ENCODE measurements at places on chromosomes 5 and 9. TPM values are rescaled to one million over a fixed set of nuclear protein-coding genes. Genes with fewer than 3 reads are reported as not detected.

TYRP1 gene
- 0.73 TPM for total RNA-seq

SGCD gene
- 1.6 TPM for total RNA-seq

CDX1 gene
- not detected for total RNA-seq

CTXN3 gene
- total RNA-seq: not detected

CEL gene
- total RNA-seq: 0.20 TPM

INVS gene
- total RNA-seq: 19.8 TPM

ARL14EPL gene
- 0.20 TPM for total RNA-seq

DEPDC1B gene
- 11.3 TPM for total RNA-seq

SCGB3A2 gene
- not detected for total RNA-seq

FGFR4 gene
- total RNA-seq: 1.4 TPM

RLN2 gene
- not detected for total RNA-seq

PRDM9 gene
- total RNA-seq: not detected

GRM6 gene
- total RNA-seq: not detected

ZNF354C gene
- 6.6 TPM for total RNA-seq

FAM200C gene
- 3.9 TPM for total RNA-seq

MYOZ3 gene
- 0.39 TPM for total RNA-seq

SMIM3 gene
- total RNA-seq: 101 TPM

POLR3G gene
- 7.0 TPM for total RNA-seq

DDX4 gene
- not detected for total RNA-seq

DAB2 gene
- 59.8 TPM for total RNA-seq

ANKRD34B gene
- total RNA-seq: not detected

SAXO1 gene
- not detected for total RNA-seq

TCF7 gene
- total RNA-seq: 20.9 TPM

TMEM8B gene
- 1.6 TPM for total RNA-seq

IFNE gene
- total RNA-seq: 10.6 TPM

TTC16 gene
- 0.20 TPM for total RNA-seq

OLFM1 gene
- 6.5 TPM for total RNA-seq

SV2C gene
- not detected for total RNA-seq

BTF3 gene
- total RNA-seq: 261 TPM

WNT8A gene
- total RNA-seq: not detected

PLPPR1 gene
- not detected for total RNA-seq

ST8SIA4 gene
- 0.78 TPM for total RNA-seq

DHFR gene
- 44.6 TPM for total RNA-seq

SPATA31D4 gene
- not detected for total RNA-seq

DAPK1 gene
- 5.1 TPM for total RNA-seq

GNA14 gene
- total RNA-seq: 0.73 TPM

ANKRA2 gene
- 14.5 TPM for total RNA-seq

PCDHAC1 gene
- total RNA-seq: not detected

NFIB gene
- total RNA-seq: 57.3 TPM

CCL28 gene
- total RNA-seq: 1.4 TPM

ZNF883 gene
- total RNA-seq: 2.0 TPM

GABRA1 gene
- total RNA-seq: not detected

ARHGEF28 gene
- total RNA-seq: 1.1 TPM

OR13C9 gene
- not detected for total RNA-seq

SECISBP2 gene
- total RNA-seq: 31.3 TPM

SLC2A8 gene
- total RNA-seq: 1.2 TPM

PPIP5K2 gene
- 57.7 TPM for total RNA-seq
